Stimulated activated CD4-positive, alpha-beta T cell treated with anti-CD3 and anti-CD28 coated beads, Interleukin-2, amount 100 ng/mL, for 48 hours (primary cell): ENCODE measurements at places on chromosomes 6 and 20.

- no peak for DNase-seq
Observed at GRCh38 chr6:89643406-89643805, 4.9 kb upstream of the LYRM2 start.

GRCh38 chr6:113129991-113130390 is 727.2 kb upstream of the MARCKS start:
- DNase-seq, result no peak

DNA sequence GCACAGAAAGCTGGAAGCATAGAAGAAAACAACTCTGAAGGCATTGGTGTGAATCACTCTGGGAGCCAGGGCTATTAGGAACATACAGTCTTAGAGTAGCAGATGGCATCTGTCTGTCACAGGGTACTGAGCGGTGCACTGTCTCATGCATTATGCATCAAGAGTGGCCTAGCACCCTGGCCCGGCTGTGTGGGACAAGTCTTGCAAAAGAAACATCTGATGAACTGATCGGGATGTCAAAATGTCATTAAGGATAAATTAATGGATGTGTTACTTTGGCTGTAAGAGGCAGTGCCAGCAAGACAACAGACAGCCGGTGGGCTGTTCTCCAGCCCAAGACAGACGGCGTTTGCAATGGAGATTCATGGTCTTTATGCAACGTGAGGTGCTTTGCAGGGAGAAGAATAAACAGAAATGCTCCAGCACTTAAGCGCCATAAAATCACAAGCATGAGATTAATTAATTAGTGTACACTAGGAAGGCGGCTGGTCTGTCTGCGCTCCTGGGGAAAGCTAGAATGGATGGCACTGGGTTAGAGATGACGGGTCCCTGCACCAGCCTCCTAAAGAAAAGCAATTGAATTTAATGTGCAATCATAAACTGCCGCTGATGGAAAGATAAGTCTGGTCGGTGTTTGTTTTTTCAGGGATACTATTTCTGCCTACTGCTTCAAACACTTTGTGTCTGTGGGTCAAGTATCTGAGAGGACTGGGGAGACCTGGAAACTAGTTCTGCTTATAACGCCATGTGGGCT is 600.6 kb upstream of the CHD6 start:
- no peak for DNase-seq

DNA sequence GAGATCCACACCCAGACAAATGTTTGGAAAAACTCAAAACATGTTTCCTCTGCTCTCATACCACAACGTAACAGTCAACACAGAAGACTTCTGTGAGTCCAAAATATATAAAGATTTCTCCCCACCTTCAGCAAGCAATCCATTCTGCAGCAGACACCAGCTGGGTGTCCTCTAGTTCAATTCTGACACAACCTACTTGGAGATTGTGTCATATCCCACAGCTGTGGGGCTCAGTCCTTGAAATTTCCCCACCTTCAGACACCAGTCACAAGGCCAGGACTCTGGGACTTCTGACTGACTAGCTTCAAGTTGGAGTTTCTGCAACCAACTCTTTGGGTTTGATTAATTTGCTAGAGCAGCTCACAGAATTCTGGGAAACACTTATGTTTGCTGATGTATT is 244.8 kb upstream of the CDYL start:
- DNase-seq, result no peak
